ENCODE measurements at places on chromosomes 5 and 9.

DNA sequence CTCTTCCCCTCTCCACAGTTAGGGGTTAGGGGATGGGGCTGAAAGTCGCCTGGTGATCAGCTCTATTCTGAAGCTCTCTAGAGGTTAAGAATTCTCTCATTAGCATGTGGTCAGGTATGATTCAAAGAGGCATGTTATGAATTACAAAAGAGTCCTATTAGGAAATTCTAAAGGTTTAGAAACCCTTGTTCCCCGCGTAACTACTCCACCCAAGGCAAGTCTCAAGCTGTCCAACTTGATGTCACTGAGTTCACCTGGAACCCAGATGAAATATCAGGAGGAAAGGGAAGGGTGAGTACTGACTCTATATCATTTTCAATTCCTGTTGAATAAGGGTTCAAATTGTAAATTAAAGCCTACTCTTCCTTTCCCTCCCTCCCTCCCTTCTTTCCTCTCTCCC is 18.1 kb upstream of the RNF145 start:
- no peak for DNase-seq

DNA sequence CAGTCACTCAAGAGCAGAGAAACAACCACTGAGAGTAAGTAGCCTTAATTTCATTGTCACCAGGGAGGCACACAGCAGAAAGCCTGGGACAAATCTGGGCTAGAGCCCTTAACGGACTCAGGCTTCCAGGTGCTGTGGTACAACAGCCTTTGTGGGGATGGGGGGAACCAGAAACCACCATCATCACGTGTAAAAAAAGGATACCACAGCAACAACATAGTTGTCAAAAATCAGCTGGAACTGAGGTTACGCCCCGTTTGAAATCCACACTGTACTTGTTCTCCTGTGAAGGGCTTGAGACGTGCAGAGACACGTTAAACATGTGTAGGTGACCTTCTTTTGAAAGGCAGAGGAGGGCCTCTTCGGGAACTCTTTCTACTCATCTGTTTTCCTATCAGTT is 16.6 kb upstream of the PLPP1 start:
- no peak for DNase-seq

DNA sequence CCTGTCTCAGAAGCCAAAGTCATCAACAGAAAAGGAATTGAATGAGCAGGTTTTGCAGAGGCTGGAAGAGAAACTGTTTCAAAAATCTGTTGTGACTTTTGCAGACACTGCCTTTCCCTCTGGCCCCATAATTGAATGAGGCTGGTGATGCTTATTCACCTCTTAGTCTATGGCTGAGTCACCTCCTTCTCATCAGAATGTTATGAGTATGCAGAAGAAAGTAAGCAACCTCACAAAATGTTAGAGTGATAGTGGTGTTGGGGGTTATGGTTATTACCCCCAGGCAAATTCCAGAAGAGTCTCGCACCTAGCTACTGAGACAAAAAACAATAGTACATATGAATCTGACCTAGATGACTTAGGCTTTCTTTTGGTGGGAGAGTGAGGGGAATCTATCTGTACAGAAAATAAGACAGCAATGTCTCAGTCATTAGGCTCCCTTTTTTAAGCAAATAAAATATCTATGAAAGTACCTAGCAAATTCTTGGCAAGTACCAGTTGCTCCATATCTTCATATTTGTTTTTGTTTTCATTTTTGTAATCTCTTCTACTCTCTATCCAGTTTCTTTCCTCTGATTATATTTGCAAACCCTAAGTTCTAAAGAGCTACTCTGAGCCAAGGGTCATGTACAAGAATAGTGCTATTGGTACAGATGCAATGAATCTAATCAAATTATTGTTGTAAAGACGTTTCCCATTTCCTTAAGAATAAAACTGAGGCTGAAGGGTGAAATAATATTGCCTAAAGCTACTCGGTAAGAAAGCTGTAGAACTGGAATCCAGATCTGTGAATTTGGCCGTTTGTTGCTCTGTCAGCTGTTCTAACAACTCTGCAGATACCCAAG is 498.1 kb upstream of the TNC start:
- peak; percentile 91 for DNase-seq

- no peak for DNase-seq
Observed at GRCh38 chr5:72301557-72301956, 18.5 kb downstream of the MRPS27 start.

DNA sequence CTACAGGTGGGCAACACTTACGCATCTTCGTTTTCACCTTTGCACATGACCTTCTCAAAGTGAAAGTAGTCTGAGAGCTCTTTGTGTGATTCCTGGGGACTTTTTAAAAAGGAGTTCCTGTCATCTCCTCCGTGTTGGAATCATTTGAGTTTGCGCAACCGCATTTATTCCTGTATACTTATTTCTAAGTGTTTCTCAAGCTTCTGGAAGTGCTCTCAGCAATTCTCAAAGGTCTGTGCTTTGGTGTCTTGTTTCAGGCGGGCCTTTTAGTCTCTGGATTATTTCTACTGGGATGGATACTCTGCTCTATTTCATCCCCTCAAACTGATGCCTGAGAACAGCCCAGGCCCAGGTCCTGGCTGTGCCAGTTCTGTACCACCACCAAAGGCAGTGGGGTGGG is 226.5 kb upstream of the TUT7 start:
- DNase-seq, result peak; percentile 27

DNA sequence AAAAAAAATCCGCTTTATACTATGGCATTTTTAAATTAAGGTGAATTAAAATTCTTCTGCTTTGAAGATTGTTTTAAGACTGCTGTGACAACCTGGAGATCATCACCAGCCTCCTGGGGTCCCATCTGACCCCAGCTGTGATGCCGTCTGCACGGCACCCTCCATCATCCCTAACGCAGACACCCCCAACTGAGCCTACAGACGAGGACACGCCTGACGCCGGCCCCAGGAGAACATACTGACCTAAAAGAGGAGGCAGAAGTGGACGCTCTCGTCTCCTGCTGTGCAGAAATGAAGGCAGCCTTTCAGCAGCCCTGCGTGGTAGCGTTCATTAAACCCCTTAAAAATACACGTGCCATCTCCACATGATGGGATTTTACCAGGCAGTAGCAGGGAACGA is 125.6 kb upstream of the PPP1R26 start:
- DNase-seq, result no peak

DNA sequence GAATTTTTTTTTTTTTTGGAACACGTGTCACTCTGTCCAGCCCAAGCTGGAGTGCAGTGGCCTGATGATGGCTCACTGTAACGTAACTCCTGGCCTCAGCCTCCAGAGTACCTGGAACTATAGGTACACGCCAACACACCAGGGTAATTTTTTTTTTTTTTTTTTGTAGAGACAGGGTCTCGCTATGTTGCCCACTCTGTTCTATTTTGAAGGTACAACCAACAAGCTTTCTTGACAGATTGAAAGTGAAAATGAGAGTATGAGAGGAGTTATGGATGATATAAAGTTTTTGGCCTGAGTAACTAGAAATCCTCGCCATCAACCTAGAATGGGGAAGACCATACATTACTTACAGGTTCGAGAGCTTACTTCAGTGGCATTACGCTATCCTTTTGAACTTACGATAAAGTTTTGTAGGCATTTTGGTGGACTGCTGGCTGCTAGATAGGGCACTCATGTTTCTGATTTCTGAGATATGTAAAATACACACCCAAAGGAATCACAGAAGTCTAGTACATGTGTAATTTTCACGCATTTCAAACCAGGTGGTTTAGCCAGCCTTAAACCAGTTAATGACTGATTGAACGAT is 806 bp upstream of the CDC42SE2 start:
- no peak for DNase-seq

DNA sequence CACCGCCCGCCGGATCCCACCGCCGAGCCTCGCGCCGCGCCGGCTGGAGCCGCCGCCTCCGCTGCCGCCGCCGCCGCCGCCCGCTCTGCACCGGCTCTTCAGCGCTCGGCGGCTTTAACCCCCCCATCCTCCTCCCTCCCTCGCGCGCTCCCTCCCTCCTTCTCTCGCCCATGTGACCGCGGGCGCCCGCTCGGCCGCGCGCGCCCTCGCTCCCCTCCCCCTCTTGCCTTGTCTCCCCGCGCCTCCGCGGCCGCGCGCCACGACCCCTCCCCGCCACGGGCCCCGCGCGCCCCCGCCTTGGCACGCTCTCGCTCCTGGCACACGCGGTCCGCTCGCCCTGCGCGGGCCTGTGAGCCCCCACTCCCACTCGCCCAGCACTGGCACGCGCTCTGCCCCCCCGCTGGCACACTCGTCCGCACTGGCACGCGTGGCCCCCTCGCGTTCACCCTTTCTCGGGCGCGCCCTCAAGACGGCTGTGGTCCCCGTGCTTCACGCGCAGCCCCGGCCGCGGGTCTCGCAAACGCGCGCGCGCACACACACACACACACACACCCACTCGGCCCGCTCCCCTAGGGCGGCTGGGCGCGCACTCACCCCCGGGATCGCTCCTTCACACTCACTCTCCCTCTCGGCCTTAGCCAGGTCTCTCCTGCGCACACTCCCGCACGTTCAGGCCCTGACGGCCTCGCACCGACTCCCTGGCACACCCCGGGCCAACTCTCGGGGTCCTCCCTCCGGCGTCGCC is at the start of gene CNTFR:
CNTFR (minus strand) TSS at position 89 of the 745 bp plus-strand sequence. CDS start 20,743 bp downstream, outside the sequence.
- no peak for DNase-seq

GRCh38 chr9:21782205-21782604 is 20.2 kb upstream of the MTAP start:
- no peak for DNase-seq

GRCh38 chr5:10352430-10353240 is 860 bp upstream of the MARCHF6 start:
- DNase-seq, result no peak

DNA sequence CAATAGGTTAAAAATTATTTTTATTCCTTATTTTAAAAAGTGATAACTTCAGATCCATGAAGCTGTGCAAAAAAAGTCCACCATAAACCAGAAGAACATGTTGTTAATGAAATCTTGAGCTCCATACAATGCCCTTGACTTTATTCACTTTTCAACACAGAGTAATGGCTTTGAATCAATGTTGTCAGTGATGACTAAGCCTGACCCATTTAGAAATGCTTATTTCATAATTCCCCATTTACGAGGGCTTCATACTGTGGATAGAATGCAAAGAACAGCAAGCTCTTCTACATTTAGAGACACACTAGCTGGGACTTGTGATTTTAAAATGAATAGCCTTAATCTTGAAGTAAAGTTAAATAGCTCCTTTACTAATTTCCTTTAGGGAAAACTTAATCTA is 25.7 kb upstream of the IL9 start:
- peak; percentile 37 for DNase-seq

DNA sequence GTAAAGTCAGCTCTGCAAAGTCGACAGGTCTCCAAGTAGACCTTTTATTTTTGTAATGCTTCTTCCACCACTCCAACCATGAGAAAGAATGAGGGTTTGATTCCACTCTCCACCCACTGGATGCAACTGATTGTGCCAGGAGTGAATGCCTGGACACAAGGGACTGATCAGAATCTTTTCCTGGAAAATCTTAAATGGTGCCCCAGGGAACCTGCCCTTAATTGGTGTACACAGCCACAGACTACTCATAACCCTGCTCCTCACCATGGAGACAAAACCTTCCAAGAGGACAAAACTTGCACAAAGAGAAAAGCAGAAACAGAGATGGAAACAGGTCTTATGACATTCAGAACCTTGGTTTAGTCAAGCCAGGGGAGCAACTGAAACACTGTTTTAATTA is 208.6 kb upstream of the BRINP1 start:
- DNase-seq, result no peak

DNA sequence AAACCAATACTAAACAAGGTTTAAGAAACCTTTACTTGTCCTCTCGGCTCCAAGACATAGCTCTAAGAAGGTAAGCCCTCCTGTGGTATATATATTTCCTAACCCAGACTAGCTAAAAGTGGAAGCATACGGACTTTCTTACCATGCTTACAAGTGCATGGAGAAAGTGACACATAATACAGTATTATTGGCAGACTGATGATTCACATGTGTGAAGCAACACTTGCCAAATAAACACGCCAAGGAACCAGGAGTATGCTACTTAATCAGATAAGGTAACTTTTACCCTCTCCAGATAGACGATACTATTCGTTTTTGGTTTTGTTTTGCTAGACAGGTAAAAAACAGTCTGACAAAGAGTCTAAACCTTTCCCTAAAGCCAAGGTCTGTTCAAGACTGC is 264.1 kb downstream of the MLLT3 start:
- DNase-seq, result peak; percentile 54

GRCh38 chr5:103883143-103883542 is 320.6 kb upstream of the NUDT12 start:
- no peak for DNase-seq

DNA sequence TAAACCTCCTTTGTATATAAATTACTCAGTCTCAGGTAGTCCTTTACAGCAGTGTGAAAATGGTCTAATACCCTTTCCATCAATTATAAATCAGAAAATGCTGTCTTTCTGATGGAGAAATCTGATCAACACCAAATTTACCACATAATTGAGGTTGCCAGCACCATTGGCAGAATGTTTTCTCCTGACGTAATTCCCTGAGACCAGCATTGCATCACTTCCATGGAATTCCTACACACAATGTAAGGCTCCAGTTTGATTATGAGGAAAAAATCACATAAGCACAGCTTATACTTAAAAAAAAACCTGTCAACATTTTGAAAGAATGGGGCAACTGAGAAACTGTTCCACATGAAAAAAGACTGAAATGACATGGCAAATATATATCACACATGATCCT is 618.7 kb upstream of the CDH6 start:
- no peak for DNase-seq

DNA sequence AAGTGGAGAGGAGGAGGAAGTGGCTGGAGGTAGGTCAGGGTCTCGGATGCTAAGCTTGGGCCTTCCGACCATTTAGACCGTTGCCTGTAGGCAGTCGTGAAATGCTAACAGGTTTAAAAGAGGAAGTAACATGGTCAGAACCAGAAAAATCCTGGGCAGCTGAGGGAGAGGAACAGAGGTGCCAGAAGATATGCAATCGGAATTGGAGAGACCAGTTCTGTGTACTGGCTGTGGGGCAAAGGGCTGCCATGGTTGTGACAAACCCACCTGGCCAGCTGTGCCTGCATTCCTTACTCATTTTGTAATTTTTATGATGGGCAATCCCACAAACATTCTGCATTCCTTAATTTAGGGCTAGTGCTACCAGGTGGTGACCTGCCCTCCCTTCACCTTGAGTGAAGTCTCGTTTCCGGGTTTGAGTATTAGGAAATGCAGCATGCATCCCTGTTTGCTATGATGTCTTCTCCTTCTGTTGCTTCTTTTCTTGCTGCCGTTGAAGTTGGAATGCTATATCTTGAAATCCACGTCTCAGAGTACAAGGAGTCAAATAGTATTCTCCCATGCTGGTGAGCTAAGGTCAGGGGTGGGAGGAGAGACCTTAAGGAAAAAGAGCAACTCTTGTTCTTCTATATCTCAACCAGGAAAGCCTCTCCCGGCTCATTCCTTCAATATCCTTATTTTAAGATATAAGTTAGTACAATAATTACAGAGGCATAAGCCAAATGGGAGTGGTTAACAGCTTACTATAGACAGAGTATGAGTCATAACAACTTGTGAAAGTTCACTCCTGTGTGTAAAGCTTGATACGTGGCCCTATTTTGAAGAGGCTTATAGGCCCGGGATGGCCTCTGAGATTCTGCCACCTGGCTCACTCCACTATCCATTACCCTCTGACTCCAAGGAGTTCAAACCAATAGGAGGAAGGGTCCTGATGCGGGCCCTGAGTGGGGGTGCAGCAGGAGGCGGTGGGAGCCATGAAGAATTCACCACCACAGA is 37.0 kb downstream of the B4GALT1 start:
- DNase-seq, result peak; percentile 40

Data from AG10803 (cell line).